ENCODE measurements at places on chromosomes 1 and 21.

DNA sequence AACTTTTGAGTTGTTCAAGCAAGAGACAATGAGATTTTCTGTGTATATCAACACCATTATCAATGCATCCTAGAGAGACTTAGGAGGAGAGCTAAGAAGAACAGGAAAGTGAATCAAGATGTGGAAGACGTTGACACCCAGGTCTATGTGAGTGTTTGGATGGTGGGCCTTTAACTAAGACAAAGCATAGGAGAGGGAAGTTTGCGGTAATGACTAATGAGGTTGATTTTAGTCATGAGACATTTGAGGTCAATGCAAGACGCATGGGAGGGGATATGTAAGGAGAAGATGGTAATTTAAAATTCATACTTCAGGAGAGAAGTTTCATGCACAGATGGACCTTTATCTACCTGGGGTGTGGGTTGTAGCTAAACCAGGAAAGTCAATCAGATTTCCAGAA, 269.6 kb downstream of the VAV3 start:
- no peak for DNase-seq

DNA sequence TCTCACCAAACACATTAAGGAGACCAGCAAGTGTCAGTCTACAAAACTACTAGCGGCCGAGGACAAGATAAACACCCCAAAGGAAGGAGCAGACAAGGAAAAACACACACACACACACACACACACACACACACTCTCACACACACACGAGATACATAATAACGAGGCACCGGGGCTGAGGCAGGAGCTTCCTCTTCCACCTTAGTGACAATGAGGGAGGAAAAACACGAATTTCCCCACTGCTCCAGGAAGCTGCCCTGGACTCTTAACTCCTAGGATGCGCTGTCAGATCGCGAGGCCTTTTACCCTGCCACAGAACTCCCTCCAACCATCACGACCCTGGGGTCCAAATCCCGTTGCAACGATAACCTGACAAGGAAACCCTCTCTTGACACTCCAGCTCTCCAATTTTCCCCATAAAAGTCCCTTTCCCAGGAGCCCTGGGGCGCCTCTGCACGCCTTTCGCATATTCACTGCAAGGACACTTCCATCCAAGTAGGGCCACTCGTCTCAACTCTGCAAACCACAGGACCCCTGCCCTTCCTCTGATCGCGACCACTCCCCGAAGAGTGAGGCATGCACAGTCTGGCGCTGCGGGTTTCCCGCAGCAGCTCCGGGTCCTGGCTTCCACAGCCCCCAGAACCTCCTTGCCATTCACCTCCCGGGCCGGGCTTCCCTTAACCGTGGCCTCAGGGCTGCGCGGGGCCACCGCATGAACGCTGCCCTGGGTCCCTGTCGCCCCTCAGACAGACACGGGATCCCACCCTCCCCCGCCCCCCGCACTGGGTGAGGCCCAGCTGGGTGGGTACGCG, 581 bp downstream of the ETV3 start:
- DNase-seq: no peak

DNA sequence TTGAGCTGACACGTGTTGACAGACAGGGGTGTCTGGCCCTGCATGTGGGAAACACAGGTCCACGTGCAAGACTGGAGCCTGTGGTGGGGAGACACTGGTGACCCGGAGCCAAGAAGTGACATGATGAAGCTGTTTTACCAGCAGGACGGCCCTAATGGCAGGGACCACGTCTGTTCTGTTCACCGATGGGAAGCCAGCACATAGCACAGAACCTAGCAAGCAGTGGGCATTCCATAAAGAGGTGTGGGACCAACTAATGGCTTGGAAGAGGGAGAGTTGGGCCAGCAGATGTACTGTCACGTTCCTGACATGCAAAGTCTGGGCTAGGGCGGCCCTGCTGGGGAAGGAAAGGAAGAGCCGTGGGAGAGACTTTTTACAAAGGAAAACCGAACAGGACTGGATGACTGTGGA, 15.3 kb downstream of the NAV1 start:
- no peak for DNase-seq

DNA sequence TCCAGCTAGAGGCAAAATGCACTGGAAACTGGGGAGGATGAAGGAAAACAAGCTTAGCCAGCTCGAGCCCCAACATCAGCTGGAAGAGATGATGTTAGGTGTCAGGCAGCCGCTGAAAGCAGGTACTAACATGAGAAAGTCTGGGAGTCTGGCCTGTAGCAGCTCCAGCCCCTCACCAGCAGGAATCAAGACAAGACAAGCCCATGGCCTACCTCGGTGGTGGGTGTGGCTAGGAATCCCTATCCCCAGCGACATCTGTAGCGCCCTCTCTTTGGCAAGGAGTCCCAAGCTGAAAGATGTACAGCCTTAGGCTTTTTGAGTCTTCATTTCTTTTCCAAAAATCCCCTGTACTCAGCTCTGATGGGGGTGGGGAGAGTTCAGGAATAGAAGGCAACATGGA, 2.6 kb downstream of the DLGAP3 start:
- DNase-seq: no peak

DNA sequence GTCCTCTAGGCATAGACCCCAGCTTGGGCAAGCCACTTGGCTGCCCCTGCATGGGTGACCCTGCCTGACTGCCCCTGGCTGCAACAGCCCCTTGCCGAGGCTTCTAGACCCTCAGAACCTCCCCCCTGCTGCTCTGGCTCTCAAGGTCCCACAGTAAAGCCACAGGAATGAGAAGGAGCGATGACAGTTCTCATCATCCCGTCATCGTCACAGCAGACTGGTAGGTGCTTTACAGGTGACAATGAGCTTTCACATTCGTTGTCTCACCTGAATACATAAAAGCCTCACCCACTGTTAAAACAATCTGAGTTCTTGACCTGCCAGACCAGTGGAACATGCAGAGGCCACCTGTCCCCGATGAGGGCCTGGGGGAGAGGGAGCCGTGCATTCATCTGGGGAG, 36.0 kb upstream of the GPR157 start:
- DNase-seq: no peak

DNA sequence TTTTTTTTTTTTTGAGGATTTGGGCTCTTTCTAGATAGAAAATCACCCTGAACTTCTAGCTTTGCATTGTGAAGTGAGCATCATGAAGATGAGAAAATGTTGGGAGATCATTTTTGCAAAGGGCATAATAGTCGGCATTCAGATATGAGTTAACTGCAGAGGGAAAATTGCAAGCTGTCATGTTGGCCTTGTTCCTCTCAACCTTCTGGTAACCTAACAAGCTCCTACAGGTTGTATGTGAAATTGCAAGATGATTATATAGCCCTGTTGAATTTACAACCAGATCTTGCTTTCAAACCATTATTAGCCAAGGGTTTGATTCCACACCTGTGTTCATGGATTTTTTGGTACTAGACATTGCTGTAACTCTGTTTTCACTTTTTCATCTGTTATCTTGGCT, 2.2 kb downstream of the ELOA start:
- DNase-seq: no peak

DNA sequence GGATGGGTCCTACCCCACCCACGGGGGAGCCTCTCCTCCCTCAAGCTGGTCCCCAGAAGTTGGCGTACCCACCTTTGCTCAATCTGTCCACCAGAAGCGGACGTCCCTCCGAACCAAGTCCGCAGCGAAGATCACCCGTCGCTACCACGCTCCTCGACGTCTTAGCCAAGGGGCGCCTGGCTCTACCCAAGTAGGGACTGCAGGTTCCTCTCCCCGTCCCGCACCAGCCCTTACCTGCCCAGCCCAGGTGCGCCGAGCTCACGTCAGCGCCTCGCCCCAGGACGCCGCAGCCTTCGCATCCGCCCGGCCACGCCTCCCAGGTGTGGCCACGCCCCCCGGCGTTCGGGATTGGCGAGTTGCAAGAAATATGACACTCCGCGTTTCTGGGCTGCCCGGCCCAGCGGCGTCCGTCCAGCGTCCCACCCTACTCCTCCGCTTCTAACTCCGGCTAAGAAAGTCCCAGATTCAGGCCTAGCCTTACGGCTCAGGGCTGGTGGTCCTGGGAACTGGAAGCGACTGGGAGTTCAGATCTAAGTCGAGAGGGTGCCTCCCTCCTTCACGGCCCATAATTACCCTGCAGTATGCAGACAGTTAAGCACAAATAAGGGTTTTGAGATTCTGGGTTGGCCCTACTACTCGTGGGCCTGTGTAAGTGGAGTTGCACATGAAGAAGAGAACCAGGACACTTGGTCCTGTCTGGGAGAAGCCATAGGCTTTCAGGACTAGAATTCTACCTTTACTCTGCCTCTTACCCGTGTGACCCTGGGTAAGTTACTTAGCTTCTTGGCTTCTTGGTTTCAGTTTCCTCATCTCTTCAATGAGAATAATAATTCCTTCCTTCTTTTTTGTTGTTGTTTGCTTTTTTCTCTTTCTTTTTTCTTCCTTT, at the start of gene IRF6:
TSS of gene IRF6 (minus strand) at position 268 of the 886 bp plus-strand sequence. CDS start 4,729 bp downstream, outside the sequence.
- no peak for DNase-seq

DNA sequence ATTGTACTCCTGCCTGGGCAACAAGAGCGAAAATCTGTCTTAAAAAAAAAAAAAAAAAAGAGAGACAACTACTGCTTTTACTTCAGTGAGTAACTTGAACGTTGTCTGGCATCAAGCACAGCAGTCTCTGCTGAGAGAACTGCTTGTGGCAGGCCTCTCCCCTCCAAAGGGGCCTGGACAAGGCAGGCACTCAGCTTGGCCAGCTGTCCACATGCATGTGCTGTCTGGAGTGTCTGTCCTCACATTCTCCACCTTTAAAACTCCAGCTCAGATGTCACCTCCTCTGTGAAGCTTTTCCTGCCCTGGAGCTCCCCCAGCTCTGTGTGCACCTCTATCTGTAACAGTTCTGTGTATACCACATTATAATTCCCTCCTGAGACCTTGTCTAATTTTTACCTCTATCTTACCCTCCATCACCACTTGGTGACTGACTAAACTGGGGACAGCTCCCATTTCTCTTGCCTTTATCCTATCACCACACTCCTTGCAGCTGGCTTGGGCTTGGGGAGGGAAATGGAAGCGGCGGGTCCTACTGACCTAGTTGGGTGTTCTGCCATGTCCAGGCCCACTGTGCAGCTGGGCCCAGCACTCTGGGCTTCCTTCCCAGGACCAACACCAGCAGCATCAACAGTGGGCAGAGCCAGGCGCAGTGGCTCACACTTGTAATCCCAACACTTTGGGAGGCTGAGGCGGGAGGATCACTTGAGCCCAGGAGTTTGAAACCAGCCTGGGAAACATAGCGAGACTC, 71.4 kb upstream of the ARTN start:
- DNase-seq: no peak

DNA sequence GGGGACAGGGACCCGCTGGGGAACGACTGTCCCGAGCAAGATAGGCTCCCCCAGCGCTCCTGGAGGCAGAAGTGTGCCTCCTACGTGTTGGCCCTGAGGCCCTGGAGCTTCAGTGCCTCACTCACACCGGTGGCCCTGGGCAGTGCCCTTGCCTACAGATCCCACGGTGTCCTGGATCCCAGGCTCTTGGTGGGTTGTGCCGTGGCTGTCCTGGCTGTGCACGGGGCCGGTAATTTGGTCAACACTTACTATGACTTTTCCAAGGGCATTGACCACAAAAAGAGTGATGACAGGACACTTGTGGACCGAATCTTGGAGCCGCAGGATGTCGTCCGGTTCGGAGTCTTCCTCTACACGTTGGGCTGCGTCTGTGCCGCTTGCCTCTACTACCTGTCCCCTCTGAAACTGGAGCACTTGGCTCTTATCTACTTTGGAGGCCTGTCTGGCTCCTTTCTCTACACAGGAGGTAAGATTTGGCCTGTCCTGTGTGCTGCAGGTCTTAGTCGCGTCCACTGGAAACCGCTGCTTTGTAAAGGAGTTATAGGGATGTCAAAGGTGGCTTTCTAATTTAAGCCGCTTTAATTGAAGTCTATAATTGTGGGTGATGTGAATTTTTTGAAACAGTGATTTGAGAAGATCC, 717 bp downstream of the UBIAD1 start:
- DNase-seq: no peak

- no peak for DNase-seq
Measured at GRCh38 chr1:14113841-14114567, 414.0 kb downstream of the PRDM2 start.

DNA sequence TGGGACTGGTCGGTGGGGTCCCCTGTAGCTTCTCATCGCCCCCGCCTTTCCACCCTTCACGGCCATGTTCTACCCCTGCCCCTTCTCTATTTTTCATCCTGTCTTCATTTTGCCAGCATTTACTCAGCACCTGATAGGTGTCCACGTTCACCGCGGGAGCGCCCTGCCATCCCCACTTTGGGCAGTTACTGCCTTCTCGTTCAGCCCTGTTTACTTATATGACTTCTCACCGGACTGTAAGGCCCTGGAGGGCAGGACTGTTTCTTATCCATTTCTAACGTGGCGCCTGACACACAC, 380 bp downstream of the MFN2 start:
- no peak for DNase-seq

- DNase-seq: no peak
Measured at GRCh38 chr21:42107177-42107880, 36.2 kb downstream of the UMODL1 start.

GRCh38 chr1:247411621-247412327, 4.2 kb upstream of the NLRP3 start:
- DNase-seq: no peak

DNA sequence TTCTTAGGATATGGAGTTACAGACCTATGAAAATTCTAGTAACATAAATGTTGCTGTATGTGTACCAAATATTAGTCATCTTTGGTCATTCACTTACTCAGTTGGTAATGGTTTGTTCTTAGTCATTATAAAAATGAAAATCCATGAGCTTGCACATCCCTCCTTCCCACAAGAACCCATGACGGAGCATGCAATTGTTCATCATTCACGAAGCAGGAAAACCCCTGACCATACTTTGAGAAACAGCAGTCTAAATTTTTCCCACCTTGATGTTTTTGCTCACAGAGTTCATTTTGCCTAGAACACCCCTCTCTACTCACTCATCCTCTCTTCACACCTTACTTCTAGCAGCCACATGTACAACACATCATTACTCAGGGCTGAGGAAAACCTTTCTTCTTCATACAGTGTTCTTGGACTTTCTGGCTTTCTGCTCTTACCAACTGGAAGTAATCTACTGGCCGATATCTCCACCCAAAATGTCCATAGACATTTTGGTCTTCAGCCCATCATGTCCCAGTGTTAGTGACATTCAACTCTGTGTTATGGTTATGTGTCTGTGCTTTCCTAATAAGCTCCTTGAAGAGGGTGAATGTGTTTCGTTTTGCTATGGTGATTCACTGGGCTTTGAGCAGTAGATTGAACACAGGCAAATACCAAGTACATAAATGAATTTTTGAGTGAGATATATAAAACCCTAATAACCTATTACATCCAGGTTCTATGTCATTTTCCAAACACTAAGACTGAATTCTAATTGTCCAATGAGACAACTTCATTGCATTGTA, 189.9 kb downstream of the ZC3H11B start:
- no peak for DNase-seq

DNA sequence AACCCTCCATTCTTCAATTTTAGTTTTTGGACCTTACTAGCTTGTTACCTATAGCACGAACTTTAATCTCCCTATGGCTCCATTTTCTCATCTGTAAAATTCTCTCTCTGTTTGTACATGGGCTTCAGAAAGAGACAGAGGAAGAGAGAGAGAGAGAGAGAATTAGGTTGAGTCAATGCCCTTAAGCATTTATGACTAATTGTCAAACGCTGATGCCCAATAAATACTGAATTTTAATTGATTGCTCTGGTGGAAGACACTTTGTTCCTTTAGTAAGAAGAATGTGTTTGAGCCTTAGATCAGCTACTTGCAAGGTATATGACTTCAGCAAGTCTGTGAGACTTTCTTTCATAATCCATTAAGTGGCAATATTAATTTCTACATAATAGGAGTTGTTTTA, 743.1 kb upstream of the ADGRL4 start:
- no peak for DNase-seq
